Fibroblast of lung (primary cell): ENCODE measurements at places on chromosomes 6 and 20.

- peaks cover 8% of the 10 kb centered on the region for H3K27me3 ChIP-seq
- peaks cover 5% of the 10 kb centered on the region for H3K4me1 ChIP-seq
- H3K4me3 ChIP-seq: peak overlapping the region; percentile 56
- no peak overlapping the region for H3K27ac ChIP-seq
- DNase-seq: no peak
- peaks cover 11% of the 10 kb centered on the region for H3K36me3 ChIP-seq
These were observed 5.1 kb downstream of the RING1 start for GRCh38 chr6:33213166-33213988.

DNA sequence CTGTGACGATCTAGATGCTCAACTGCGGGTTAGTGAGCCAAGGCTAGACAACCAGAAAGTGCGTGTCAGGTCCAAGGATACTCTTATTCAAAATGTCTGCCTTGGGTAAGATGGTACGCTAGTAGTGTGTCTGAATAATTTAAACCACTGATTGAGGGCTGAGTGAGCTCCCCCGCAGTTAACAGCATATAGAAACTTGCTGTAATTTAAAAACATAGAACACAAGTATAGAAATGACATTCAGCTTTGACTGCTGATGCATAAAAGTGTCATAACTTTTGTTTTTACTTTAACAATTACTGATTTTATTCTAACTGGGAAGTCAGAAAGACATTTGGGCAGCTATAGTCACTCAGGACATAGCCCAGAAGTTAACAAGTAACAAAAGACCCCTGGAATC lies 45.6 kb upstream of the SLC22A1 start:
- H3K4me1 ChIP-seq: peaks cover 12% of the 10 kb centered on the region
- no peak overlapping the region for H3K4me3 ChIP-seq
- DNase-seq: no peak
- no peak overlapping the region for H3K27ac ChIP-seq

DNA sequence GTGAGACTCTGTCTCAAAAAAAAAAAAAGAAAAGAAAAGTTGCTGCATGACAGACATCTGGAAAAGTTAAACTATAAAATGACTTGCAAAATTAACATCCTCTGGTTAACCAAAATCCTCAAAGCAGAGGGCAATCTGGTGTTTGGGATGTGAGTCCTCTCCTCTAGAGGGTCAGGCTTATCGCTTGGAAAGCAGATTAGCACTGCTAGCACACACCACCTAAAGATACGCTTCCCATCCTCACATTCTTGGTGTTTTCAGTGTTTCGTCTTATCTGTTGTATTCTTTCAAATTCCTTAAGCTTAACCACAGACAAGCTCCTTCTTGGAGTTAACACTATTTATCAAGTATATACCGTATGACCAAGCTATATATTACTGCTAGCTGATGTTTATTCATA lies 198.0 kb downstream of the SOX4 start:
- H3K4me3 ChIP-seq: no peak overlapping the region
- no peak overlapping the region for H3K27ac ChIP-seq
- H3K27me3 ChIP-seq: no peaks in the 10 kb centered on the region

GRCh38 chr20:50405235-50405914 lies 104.8 kb upstream of the PTPN1 start:
- H3K4me3 ChIP-seq: no peak overlapping the region
- no peaks in the 10 kb centered on the region for H3K4me1 ChIP-seq
- no peaks in the 10 kb centered on the region for H3K36me3 ChIP-seq
- DNase-seq: no peak
- H3K27me3 ChIP-seq: no peaks in the 10 kb centered on the region

DNA sequence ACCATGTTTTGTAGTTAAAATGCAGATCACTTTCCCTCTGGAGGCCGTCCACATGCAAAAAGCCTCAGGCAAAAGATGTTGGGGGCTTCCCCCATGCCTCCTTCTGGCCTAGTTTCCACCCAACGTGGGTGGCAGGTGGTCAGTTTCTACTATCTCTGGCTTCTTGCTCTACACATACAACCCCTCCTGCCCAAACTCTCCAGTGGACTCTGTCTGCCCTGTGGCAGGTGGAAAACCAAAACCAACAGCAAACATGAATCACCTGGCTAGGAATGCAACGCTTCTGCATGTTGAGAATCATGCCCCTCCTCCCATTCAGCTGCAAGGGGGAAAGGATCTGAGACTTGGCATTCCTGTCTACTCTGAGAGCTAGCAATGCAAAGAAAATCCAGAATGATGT lies 94.8 kb downstream of the MBOAT1 start:
- H3K27me3 ChIP-seq: no peaks in the 10 kb centered on the region
- no peak overlapping the region for H3K4me3 ChIP-seq
- H3K27ac ChIP-seq: no peak overlapping the region
- DNase-seq: no peak

DNA sequence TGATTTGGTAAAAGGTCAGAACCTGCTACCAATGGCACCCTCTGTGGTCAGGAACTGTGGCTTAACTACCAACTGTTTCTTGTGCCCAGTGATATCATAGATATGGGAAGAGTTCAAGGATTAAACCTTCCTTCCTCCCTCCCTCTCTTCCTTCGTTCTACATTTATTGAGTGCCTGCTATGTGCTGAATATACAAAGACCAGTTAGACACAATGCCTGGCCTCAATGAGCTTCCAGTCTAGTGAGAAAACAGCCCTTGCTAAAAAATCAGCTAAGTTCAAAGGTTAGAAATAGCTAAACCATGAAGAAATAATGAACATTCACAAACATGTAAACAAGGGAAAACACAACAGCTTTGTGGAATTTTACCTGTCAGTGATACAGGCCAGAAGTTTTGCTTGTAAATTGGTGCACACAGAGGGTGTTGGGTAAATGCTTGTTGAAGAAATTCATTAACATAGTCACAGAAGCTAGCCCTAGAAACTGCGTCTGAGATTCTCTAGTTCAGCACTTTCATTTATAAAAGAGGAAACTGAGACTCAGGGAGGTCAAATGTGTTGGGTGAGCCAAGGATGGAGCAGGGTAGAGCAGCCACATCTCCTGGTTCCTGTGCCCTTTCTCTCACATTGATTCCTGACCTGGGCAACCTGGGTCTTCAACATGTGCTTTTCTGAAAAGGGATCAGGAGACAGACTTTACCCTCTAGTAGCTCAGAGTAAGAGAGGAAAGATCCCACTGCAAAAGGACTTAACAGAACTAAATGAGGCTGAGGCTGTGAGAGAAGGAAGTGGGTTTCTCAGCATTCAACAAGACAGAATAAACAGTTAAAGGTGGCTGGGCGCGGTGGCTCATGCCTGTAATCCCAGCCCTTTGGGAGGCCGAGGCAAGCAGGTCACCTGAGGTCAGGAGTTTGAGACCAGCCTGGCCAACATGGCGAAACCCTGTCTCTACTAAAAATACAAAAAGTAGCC lies 14.4 kb upstream of the FOXO3 start:
- no peak overlapping the region for H3K4me3 ChIP-seq
- no peak overlapping the region for H3K27ac ChIP-seq
- DNase-seq: no peak
- peaks cover 6% of the 10 kb centered on the region for H3K4me1 ChIP-seq

DNA sequence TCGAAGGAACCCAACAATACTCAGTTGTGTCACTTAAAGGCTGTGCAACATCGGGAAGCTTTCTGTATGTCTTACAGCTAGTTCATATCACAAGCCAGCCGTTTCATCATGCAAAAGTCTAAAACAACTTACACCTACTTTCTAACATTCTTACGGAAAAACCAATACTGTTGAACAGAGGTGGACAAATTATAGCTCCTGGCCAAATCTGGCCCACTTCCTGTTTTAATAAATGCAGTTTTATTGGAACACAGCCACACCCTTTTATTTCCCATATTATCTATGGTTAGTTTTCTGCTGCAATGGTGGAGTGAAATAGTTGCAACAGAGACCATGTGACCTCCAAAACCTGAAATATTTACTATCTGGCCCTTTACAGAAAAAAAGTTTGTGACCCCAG lies 46.6 kb downstream of the MYB start:
- no peaks in the 10 kb centered on the region for H3K4me1 ChIP-seq
- no peaks in the 10 kb centered on the region for H3K27me3 ChIP-seq
- H3K36me3 ChIP-seq: no peaks in the 10 kb centered on the region
- DNase-seq: no peak
- no peak overlapping the region for H3K27ac ChIP-seq

- H3K36me3 ChIP-seq: no peaks in the 10 kb centered on the region
- peak; percentile 73 for DNase-seq
- H3K27me3 ChIP-seq: no peaks in the 10 kb centered on the region
- H3K4me3 ChIP-seq: no peak overlapping the region
These were observed 7.1 kb upstream of the TCP11 start for GRCh38 chr6:35148167-35148741.
